ENCODE measurements at places on chromosomes 3 and 15.
A peak's percentile ranks its signal among the peaks of the same experiment; 100 is the strongest.

DNA sequence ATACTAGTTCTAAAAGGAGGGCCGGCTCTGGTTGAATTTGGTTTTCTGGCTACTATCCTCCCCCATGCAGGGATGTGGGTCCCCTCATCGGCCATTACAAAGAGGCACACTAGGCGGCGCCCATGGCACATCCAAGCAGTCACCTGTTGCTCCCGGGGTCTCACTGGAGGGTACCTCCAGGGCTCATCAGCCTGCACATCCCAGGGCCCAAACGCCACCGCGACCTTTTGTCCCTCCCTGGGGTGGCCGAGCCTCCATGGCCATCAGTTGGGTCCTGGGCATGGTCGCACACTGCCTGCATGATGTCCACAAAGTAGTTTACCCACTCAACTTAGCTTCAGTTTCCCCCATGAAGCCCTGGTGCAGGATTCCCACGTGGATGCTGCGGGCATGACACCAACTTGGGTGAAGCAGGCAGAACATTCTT is 28.3 kb downstream of the IDH3A start:
- no peak for DNase-seq

DNA sequence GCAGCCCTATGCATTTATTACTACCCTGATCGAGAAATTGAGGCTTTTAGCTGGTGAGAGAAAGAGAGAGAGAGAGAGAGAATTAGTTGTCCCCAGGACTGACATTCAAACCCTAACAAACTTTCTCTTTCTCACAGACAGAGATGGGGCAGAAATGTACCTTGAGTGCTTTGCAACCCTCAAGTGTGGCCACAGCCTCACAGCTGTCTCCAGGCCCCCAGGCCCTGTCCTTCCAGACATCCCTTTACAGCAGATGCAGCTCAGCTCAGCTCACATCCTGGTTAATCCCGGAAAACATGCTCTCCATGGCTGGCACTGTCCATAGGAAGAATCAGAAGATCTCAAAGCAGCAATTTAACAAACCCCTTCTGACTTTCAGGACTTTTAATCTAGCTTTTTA is 67.6 kb downstream of the DCLK3 start:
- DNase-seq: no peak

DNA sequence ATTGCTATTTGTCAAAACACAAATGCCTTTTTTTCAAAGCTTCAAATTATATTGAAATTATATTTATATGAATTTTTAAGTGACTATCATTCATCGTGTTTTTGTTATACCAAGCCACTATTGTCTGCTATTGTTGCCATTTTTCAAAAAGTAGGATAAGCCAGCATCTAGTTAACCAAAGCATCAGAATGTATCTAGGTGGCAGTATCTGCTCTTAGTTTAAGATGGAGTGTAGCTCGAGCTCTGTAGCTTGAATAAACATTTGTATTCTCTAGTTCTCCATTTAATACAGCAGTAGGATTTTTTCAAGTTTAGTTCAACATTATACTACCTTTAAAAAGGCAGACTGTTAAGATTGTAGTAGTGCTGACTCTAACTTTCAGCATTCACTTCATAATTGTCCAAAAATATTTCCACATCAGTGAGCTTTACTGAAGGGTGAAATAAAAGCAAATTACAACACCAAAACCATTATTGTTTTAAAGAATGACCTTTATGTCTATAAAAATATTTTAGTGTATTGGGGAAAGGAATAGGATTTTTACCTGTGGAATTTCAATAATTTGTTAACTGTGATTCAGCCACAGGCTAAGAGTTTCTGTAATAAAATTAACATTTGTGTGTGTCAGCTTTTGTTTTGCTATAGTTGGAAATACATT is 19.6 kb upstream of the C15orf61 start:
- DNase-seq: peak; percentile 49

GRCh38 chr15:37032091-37032775 is 68.1 kb downstream of the MEIS2 start:
- DNase-seq: no peak

DNA sequence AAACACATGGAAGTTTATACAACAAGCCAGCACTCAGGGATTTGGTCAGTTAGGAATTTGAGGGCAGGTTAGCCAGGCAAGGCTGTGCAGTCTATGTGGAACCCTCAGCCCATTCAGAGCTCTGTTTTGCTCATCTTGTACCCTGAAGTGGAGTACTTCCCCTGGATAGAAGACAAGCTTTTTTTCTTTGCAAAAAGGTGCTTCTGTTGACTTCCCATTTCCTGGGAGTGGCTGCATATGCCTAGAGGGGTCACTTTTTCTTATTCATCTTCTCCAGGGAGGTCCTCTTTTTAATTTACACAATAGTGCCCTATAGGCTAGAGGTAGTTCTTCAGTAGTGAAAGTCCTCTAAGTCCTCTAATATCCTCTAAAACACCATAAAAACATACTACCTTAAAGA is 225.0 kb upstream of the P2RY1 start:
- no peak for DNase-seq

DNA sequence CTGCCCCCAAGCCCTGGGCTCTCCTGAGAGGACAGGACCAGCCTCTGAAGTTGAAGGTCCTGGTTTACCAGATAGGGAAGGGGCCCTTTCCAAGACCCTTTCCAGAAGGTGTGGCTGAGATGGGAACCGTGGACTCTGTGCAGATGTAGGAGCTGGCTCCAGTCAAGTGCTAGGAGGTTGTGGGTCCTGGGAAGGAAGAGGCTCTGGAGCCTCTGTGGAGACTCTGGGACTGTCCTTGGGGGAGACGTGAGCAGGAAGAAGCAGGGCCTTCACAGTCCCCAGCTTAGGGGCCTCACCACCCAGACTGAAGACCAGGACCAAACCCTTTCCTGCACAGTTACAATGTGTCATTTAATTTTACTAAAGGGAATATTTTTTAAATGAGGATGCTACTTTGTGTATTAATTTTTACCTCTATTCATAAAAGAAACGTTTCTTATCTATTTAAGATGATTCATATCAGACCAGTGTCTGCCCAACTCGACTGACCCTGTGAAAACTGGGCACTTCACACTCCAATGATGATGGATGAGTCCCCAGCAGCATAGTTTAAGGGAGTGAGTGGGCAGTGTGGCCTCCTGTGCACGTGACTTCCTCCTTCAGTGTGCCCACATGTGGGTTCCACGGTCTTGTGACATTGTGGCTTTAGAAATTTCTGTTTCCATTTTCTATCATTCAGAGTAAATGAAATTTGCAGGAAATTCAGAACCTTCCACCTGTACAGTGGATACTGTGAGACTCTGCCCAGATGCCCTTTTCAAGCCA is 10.9 kb downstream of the CCR5AS start:
- DNase-seq: no peak

DNA sequence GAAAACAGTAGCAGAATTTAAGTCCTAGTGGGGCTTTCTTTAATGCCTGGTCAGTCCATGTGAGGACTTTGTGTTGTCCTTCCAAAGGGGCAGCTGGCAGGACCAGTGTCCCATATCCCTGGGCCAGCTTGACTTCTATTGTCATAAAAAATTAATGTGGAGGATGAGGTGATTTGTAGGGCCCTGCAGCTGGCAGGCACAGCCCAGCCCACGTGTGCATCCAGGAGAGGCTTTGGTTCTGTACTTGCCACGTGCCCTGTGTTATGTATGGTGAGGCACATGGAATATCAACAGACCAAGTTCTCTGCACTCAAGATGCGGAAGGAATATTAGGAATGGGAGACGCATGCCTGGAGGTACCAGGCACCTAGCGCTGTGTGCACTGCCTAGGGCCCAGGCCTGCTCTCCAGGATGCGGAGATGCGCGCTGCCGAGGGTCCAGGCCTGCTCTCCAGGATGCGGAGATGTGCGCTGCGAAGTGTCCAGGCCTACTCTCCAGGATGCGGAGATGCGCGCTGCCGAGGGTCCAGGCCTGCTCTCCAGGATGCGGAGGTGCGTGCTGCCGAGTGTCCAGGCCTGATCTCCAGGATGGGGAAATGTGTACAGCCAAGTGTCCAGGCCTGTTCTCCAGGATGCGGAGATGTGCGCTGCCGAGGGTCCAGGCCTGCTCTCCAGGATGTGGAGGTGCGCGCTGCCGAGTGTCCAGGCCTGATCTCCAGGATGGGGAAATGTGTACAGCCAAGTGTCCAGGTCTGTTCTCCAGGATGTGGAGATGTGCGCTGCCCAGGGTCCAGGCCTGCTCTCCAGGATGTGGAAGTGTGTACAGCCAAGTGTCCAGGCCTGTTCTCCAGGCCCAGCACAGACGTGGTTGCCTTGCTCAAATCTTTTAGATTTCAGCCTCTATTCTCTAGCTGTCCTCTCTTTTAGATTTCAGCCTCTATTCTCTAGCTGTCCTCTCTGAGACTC is 183.3 kb upstream of the ROPN1 start:
- no peak for DNase-seq

- DNase-seq: no peak
These were observed 293.8 kb downstream of the MEX3B start for GRCh38 chr15:81751816-81752545.

GRCh38 chr3:112114576-112115160 is 18.4 kb downstream of the GCSAM start:
- DNase-seq: no peak

DNA sequence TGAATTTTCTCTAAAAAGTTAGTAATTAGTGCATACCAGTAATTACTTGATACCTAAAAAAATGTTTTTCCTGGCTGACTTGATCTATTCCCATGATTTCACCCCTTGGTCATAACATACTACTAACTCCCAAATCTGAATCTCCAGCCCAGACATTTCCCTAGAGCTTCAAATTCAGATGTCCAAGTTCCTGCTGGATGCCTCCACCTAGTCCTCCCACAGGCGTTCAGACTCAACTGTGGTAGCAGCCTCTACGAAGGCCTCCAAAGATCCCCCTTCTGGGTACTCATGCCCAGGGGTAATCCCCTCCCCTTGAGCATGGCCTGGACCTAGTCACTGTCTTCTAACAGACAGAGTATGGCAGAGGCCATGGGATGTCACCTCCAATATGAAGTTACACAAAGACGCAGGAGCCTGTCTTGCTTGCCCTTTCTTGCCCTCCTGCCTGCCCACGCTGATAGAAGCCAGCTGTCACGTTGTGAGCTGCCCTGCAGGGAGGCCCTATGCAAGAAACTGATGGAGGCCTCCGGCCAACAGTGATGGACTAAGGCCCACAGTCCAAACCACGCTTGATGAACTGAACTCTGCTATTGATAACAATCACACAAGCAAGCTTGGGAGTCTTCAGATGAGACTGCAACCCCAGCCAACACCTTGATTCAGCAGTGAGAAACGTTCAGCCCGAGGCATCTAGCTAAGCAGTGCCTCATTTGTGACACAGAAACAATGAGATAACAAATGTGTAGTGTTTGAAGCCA is 8.6 kb upstream of the FBN1 start:
- no peak for DNase-seq

DNA sequence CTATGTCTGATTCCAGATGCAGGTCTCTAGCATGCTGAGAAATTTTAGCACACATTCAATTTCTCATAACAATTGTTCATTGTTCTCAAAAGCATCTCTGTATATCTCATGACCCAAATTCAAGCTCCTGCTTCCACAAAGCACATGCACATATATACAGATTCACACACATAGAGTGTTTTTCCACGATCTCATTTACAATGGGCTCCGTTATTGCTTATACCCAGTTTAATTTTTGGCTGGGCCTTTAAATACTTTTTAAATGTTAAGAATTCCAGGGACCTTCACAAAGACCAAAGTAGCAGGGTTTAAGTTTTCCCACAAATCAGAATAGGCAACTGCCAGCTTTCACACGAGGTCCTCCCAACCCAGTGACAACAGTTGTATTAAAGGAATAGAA is 333.5 kb upstream of the SEMA6D start:
- no peak for DNase-seq

- no peak for DNase-seq
These were observed 365.2 kb downstream of the MFSD1 start for GRCh38 chr3:159166899-159167586.

GRCh38 chr15:101060576-101061551 is 141.7 kb downstream of the LRRK1 start:
- DNase-seq: no peak

- DNase-seq: peak; percentile 41
These were observed 7.4 kb upstream of the ANO10 start for GRCh38 chr3:43629257-43629656.

- no peak for DNase-seq
These were observed 35.0 kb downstream of the ATP2B2 start for GRCh38 chr3:10470120-10471053.

- no peak for DNase-seq
These were observed 13.7 kb downstream of the CLPX start for GRCh38 chr15:65171428-65171827.

GRCh38 chr15:53160092-53160704 is 370.1 kb upstream of the ONECUT1 start:
- DNase-seq: no peak

DNA sequence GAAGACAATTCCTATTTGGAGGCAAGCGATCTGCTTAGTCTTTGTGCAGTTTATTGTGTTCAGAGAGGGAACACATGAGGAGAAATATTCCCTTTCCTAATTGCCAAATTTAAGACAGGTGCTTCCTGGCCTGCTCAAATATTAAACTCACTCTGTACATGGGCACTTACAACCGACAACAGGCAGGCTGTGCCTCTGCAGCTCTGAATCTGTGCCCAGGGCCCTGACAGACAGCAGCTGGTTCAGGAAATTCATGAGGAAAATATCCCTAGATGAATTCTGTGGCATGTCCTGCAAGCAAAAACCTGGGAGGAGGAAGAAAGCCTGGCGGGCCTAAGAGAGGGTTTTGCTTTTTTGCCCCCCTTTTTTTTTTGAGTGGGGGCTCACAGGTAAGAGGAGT is 169.3 kb upstream of the TRIM42 start:
- no peak for DNase-seq

DNA sequence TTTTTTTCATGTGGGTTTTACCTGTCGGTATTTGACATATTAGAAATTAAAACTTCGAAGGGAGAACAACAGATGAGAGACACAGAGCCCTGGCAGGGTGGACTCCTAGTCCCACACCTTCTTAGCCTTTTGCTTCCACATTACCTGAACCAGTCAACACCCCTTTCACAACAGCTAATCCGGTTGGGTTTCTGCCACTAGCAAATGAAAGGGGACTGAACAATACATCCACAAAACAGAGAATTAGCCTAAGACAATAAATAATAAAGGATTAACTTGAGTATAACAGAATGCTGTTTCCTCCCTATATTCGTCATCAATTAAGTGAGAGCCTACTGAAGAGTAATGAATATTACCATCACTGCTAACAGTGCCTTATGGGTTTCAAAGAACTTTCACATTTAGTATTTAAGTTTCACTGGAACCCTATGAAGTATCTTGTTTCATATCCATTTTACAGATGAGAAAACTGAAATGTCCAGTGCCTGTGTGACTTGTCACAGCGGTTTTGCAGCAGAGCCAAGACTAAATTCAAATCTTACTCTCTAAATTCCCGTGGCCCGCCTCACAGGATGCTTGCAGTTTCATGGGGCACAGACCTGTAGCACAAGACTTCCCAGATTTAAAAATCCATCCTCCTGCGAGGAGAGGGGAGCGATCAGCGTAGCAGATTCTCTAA is 1.0 kb upstream of the RAB8B start:
- no peak for DNase-seq

GRCh38 chr3:168475704-168476103 is 380.0 kb upstream of the GOLIM4 start:
- no peak for DNase-seq

- no peak for DNase-seq
These were observed 19.1 kb upstream of the VILL start for GRCh38 chr3:37971467-37971866.

All from fibroblast of upper back skin (primary cell).